ENCODE measurements at places on chromosomes 2 and 18. TPM values are rescaled to one million over a fixed set of nuclear protein-coding genes. Genes with fewer than 3 reads are reported as not detected.

Gene GKN1
- not detected for total RNA-seq

Gene CNGA3
- total RNA-seq: not detected

Gene FKBP1B
- 7.3 TPM for total RNA-seq

Gene FOXI3
- total RNA-seq: 0.09 TPM

Gene UGT1A1
- total RNA-seq: 1.4 TPM

Gene NT5C1B
- not detected for total RNA-seq

GRCh38 chr2:236626391-236627150 lies 56.9 kb downstream of the ACKR3 start:
- no peaks in the 10 kb centered on the region for H3K36me3 ChIP-seq
- H3K4me3 ChIP-seq: no peak overlapping the region
- H3K27ac ChIP-seq: no peak overlapping the region

GRCh38 chr2:70094171-70094977 lies 7.1 kb downstream of the PCBP1 start:
- no peaks in the 10 kb centered on the region for H3K27me3 ChIP-seq
- H3K36me3 ChIP-seq: no peaks in the 10 kb centered on the region
- peaks cover 40% of the 10 kb centered on the region for H3K4me1 ChIP-seq
- no peak overlapping the region for H3K4me3 ChIP-seq

All from upper lobe of left lung (tissue), 6 donors.